ENCODE measurements at places on chromosomes 2 and 18. TPM values are rescaled to one million over a fixed set of nuclear protein-coding genes. Genes with fewer than 3 reads are reported as not detected.
A peak's percentile ranks its signal among the peaks of the same experiment; 100 is the strongest.

LOXHD1 gene
- polyA plus RNA-seq = not detected

OTOF gene
- polyA plus RNA-seq = 0.38 TPM

SLC9A4 gene
- polyA plus RNA-seq = not detected

LAPTM4A gene
- polyA plus RNA-seq = 752 TPM

BOLL gene
- not detected for polyA plus RNA-seq

ACOXL gene
- not detected for polyA plus RNA-seq

AAK1 gene
- polyA plus RNA-seq = 38.5 TPM

EMX1 gene
- not detected for polyA plus RNA-seq

ADRA2B gene
- not detected for polyA plus RNA-seq

- peak; percentile 22 for DNase-seq
These were observed 154.3 kb downstream of the PLCL1 start for GRCh38 chr2:197958592-197959150.

DNA sequence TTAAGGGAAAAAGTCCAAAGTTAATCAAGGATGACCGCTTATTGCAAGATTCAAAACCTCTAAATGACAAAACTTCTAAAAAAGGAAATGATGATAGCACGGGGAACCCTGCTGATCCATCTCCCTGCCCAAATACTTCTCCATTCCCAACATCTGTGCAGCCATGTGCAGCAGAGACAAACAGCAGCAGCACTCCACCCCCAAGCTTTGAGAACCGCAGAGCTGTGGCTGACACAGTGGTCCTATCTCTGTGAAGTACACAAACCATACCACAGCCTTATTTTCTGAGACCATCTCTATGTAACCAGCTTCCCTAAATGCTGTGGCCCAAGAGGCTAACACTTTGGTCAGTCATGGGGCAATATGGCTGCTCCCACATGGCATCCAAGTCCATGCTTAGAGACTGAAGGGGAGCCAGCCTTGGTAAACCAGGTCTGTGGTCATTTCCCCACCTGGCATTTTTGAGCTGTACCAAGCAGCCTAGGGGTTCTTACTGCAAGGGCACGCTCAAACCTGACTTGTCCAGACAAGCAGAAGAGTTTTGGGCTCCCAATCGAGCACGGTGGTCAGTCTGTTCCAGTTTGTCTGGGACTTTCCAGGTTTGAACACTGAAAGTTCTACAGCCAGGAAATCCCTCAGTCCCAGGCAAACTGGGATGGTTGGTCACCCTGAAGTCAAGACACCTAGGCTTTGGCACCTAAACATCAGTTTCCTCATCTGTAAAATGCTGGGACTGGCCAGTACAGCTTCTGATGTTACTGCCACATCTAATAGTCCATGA, 17.1 kb upstream of the NFE2L2 start:
- DNase-seq = no peak

- DNase-seq = no peak
These were observed 181.2 kb downstream of the THADA start for GRCh38 chr2:43414586-43415135.

- peak; percentile 94 for DNase-seq
These were observed 16.6 kb upstream of the PIK3C3 start for GRCh38 chr18:41938445-41938844.

GRCh38 chr2:190149200-190149599, 86.7 kb upstream of the MSTN start:
- DNase-seq = no peak

DNA sequence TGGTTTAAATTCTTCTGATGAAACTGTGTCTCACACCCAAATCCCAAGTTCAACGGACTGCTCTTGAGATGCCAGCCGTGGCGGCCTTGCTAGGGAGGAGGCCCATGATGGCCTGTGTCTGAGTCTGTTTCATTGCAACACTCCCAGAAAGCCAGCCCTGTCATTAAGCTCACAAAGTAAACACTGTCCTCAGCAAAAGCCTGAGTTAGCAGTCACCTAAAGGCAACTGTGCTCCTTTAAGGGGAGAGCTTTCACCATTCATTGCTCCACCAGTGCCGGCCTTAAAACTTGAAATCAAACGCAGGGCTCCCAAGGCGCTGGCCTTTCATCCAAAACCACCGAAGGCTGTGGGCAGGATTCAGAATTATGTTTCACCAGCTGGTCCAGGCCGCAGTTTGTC, 42.5 kb upstream of the PPP1CB start:
- DNase-seq = peak; percentile 51

GRCh38 chr2:55840460-55840859, 83.1 kb downstream of the EFEMP1 start:
- DNase-seq = no peak

- no peak for DNase-seq
These were observed 199.6 kb downstream of the MYCN start for GRCh38 chr2:16139663-16140615.

- DNase-seq = no peak
These were observed 1590.0 kb upstream of the LRRTM1 start for GRCh38 chr2:81894451-81894990.

DNA sequence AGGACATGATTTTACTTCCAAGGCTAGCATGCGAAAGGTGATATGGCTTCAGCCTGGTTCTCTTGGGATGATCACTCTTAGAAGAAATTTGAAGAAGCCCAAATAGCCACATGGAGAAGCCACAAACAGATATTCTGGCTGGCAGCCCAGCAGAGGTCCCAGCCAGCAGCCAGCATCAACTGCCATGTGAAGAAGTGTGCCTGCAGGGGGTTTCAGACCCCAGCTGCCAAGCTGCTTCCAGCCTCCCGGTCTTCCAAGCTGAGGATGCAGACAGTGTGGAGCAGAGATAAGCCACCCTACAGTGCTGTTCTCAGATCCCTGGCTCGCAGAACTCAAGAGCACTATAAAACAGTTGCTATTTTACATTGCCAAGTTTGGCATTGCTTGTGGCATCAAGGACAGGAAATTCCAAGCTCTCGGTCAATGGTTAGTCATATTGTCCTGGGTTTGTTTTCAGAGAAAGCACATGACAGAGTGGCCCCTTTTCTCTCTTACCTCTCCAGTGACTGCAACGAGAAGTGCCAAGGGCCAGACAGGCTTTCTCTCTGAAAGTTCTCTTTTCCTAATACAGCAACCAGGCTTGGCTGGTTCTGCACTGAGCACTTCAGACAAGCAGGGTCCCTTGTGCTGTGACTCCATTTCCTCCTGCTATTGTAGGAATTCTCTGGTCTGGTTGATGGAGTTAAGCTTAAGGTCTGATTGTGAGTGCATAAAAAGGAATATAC, 223.7 kb downstream of the ANKRD30B start:
- DNase-seq = peak; percentile 49
